T-cell (primary cell): ENCODE measurements at places on chromosomes 6 and 20. TPM values are rescaled to one million over a fixed set of nuclear protein-coding genes. Genes with fewer than 3 reads are reported as not detected.

DNA sequence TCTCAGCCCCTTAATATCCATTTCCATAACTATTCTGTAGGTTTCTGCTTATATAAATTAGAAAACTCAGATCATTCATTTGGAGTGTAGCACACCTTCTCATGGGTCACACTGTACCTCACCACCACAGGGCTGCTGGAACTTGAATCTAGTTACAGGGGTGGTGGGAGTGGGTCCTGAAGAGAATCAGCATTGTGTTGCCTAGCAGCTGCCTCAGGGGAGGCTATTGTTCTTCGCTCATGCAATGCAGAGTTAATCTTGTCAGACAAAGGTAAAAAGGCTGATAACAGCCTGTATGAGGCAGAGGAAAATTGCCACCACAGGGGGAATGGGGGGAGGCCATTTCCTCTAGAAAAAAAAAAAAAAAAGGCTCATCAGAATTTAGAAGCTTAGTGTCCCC, 496.0 kb upstream of the ADGRB3 start:
- DNase-seq, result no peak

DNA sequence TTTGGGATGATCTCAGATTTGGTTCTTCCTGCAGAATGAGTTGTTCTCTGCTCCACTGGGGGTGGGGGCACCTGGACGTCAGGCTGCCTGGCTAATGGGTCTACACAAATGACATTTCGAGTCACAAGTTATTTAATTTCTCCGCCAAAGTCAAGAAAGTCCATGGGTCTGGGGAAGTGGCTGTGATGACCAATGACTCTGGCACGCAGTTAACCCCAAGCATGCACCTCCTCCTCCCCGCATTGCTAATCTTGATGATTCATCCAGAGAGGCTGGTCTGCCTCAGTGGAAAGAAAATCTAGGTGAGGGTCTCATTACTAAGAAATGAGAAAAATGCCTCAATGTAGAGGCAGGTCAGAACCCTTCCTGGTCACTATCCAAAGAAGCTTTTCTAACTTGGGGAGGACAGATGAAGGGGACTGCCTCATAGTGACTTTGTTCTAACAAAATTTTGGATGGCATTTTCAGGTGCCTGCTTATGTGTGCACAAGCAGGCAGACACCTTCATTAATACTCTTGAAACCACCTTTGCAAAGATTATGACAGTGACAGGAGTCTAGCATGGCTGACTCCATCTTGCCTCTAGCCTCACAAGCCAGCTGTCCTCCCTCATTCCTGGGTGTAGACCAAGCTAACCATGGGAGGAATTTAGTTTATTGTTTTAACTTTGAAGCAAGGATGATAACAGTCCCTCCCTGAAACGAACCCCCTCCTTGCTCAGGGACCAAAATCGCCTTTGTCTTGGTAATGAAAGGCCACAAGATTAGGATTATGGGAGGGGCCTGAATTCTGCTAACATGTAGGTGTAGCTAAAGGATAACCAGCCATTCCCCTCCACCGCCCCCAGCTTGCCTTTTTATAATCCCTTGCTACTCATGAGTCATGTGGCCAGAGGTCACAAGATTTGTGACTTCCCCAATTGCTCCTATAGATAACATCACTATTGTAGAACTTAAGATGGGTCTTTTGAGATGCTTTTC, 98.6 kb upstream of the MRPS10 start:
- no peak for DNase-seq

DNA sequence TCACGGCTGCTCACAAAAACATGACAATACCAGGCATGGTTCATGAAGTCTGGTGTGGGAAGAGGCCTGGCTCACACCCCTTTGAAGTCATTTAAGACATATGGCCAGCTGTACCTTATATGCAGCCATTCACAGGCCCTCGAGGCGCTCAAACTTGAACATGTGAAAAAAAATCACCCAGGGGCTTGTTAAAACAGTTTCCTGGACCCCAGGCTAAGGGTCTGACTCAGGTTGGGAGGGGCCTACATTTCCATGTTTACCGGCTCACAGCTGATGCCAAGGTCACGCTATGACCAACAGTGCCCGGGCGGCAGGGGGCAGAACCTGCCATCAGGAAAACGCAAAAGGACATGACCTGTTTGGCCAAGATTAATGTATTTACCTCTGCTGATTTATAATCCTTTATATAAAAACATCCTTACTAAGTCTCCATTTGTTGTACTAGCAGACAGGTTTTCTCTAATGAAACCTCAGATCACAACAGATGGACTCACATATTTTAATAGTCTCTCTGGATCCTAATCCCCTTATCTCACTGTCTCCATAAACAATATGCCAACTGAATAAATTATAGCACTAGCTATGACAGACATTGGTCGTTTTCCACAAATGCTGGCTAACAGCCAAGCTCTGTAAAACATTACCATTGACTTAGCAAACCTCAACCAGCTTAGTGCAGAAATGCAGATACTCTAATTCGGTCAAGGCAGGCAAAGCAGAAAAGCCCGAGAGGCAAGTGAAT, 19.9 kb downstream of the EZR start:
- DNase-seq, result no peak

DNA sequence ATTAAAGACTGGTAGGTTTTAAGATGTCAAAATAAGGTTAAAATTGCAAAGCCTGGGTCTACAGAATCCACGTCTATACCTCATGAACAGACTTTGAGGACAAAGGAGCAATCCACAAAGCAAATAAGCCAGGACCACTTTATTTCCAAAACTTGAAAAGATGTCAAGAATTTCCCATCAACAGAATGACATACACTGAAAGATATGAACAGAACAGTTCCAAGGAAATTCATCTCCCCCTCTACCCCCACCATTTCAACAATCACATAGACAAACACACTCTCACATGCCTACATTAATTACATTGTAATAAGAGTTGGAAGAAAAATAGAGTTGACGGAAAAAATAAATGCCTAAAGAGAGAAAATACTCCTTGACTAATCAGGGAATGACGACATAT, 45.2 kb upstream of the NHSL1 start:
- DNase-seq, result no peak

DNA sequence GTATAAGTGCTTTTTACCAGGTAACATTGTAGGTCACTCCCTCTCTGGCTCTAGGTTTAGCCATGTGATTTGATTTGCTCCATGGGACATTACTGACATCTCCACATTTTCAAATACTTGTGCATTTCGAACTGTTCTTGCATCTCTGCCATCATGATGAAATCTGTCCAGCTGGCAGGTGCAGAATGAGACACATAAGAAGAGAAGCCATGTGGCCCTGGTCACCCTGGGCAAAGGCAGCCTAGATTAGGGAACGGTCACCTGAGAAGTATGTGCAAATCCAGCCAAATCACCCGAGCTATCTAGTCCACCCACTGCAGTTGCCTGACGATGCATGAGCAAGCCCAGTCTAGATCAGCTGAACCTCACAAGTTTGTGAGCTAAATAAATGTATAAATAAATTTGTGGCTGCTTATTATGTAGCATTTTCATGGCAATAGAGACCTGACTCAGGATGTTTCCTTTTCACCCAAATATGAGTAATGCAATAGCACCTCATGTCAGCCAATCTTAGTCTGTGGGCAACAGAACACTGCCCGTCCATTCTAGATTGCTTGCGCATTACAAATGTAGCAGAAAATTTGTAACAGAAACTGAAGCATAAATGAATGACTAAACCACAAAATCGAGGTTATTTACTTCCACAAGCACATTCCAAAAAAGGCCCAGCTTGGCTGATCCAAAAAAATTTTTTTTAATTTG, 115.2 kb downstream of the PAK5 start:
- DNase-seq, result no peak

- DNase-seq, result no peak
Measured at GRCh38 chr6:28251661-28252008, 434 bp downstream of the ZKSCAN4 start.

GRCh38 chr6:3368685-3369084, 88.2 kb downstream of the SLC22A23 start:
- no peak for DNase-seq

EYA2 gene
- total RNA-seq, result not detected

RAET1G gene
- total RNA-seq, result not detected

SLC16A10 gene
- total RNA-seq, result 14.9 TPM
